IPS-NIHi11 (cell line): ENCODE measurements at places on chromosomes 1 and 21.
A peak's percentile ranks its signal among the peaks of the same experiment; 100 is the strongest.

DNA sequence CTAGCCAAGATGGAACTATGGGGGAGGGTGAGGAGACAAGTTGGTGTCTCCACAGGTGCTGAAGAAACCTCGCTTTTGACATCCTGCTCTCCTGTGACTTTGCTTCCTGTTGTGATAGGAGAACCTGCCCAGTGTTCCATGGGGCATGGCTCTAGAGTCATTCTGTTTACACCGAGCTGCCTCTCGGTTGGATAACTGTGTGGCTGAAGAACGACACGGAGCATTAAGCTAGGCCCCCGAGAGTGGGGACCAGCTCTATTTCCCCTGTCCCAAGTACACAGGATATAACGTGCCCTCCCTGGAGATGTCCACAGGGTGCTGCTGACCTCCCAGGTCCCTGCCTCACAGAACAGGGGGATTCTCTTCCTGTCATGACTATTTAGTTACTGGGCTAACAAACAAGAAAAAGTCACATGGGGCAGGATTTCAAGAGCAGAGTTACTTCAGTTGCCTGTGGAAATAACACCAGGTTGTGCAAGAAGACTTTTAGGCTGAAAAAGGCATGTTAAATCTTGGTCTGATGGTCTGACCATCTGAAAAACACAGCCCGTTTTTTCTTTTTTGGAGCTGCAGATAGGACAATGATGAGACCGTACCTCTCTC, 29.4 kb upstream of the PPP2R5A start:
- DNase-seq: no peak

- DNase-seq: no peak
Measured at GRCh38 chr1:116078699-116079223, 32.4 kb upstream of the MAB21L3 start.

DNA sequence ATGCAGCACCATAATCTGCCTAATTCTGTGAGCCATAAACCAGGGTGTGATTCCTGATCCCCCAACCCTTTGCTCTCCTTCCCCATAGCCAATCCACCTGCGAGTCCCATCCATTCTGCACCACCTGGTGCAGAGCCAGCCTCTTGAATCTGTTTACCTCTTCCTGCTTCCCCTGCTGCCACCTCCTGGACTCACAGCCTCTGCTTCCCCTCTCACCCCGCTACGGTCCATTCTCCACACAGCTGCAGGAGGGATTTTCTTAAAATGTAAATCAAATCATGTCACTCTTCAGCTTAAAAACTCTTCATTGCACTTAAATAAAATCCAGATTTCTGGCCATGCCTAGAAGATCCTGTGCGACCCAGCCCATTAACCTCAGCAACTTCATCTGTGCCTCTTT, 186.7 kb downstream of the FOXD2 start:
- DNase-seq: peak; percentile 61

- no peak for DNase-seq
Measured at GRCh38 chr1:110208916-110209645, 1.0 kb upstream of the KCNC4 start.

DNA sequence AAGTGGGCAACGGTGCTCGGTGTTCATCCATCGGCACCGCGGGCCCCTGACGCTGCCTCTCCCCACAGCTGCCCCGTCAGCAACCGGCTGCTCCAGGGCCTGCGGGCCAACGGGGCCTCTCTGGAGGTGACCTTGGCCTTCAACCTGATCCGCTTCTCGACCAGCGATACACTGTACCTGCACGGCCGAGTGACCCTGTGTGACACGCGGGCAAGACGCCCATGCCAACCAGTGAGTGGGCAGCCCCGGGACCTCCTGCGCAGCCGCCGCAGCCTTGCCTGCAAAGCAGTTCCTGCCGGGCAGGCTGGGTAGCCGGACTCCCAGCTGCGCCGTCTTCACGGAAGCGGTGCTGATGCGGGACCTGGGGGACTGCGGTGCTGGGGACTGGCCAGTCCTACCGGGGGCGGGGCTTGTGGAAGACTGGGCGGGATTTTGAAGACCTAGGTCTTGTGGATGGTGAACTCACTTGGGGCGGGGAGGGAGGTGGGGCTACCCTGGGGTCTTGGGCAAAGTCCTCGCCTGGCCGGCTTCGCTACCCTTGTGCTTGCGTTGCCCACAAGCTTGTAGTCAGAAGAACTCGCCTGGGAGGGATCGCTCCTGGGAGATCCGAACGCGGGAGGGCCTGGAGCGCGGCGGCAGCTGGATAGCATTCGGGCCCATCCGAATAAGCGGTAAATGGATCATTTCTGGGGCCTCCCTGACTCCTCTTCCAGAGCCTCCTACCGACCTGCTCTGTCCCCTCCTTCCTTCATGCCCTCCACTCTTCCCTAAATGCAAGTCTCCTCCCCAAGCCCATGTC, 8.8 kb upstream of the CEP85 start:
- peak; percentile 95 for DNase-seq

DNA sequence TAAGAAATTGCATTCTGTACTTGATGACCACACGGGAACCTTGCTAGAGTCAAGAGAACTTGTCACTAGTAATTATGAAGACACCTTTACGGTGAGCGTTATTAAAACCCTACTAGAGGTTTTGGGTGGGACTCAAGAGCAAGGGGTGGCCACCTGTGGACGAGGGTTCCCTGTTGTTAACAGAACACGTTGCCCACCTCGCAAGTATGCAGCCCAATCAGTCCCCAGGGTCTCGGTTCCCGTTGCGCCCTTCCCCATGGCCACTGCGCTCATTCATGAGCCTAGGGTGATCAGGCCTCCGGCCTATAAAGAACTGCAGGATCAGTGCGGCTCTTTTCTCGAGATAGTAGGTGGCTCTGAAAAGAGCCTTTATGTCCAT, 30.2 kb upstream of the RNF187 start:
- DNase-seq: no peak

DNA sequence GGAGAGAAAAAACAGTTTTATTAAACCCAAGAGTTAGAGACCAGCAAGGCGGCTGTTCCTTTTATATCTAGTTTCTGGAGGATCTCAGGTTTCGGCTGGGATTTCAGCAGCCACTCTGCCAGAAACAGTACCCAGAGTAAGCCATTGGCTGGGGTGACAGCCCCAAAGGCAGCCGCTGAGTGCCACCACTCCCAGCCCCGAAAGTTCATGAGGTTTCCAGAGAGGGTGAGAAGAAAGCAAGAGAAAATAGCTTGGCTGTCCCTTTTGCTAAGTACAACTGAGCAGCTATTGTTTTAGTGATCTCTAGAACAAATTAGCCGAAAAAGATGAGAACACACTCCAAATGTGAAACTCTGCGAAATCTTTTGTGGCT, 1.2 kb downstream of the SH3BGR start:
- DNase-seq: no peak

- no peak for DNase-seq
Measured at GRCh38 chr1:229336345-229336744, 6.5 kb downstream of the CCSAP start.

- peak; percentile 57 for DNase-seq
Measured at GRCh38 chr1:229557913-229558414, 543 bp downstream of the ABCB10 start.

- DNase-seq: no peak
Measured at GRCh38 chr1:19407494-19408096, 77.7 kb downstream of the CAPZB start.

DNA sequence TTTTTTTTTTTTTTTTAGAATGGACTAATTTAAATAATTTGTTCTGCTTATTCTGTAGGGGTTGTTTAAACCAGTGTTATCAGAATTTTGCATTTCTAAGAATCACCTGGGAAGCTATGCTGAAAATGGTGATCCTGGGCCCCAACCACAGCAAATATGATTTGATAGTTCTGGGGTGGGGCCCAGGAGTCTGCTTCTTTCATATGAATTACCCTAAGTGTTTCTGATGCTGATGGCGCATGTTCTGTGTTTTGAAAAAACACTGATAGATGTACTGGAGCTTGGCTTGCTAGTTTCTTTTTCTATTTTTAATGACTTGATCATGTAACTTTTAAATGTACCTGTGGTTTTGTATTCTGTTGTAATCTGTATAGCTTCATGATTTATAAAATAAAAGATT, 89.3 kb downstream of the CDC14A start:
- DNase-seq: no peak

- peak; percentile 14 for DNase-seq
Measured at GRCh38 chr1:114648503-114648902, 21.3 kb downstream of the DENND2C start.

DNA sequence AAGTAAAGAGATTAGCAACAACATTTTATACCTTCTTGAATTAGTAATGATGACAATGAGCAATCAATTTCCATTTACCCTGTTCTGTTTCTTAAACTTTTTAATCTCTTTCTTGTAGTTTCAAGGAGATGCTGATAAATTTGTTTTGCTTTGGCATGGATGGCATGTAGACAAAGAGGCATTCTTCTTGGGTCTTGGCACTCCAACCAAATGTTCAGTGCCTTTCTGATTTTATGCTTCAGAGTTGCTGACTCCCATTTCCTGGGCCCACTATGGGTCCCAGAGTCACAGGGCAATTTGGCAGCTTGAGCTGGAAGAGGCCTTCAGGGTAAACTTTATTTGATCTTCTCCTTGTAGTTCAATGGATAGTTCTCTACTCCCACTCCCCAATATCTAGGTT, 42.1 kb upstream of the OSBPL9 start:
- DNase-seq: no peak

DNA sequence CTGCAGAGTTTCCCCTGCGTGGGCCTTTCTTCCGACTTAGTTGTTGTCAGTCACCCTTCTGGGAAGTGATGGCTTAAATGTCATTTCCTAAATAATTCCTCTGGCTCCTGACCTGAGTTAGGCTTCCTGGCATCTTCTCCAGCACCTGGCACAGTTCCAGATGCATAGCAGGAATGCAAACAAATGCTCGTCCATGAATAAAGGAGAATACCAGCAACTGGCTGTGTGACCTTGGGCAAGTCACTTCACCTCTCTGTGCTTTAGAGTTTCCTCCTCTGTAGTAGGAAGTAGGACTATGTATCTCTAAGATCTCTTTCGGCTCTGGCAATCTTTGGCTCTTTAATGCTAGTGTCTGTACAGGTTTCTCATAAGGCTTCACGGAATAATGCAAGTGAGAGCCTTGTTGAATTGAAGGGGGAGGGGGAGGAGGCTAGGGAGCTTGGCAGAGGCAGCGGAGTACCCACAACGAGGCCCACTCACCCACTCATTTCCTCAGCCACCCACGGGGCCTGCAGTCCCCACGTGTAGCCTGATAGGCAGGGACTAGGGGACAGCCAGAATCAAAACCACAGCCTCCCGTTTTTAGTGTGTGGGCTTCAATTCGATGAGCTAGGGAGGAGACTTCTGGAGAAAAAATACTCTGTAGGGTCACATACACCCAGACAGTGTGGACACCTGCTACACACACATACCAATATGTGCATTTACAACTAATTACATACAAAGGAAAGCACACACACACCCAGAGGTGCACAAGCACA, 48.1 kb downstream of the TENT5C start:
- no peak for DNase-seq

- no peak for DNase-seq
Measured at GRCh38 chr1:180211860-180212229, 18.2 kb upstream of the LHX4 start.

DNA sequence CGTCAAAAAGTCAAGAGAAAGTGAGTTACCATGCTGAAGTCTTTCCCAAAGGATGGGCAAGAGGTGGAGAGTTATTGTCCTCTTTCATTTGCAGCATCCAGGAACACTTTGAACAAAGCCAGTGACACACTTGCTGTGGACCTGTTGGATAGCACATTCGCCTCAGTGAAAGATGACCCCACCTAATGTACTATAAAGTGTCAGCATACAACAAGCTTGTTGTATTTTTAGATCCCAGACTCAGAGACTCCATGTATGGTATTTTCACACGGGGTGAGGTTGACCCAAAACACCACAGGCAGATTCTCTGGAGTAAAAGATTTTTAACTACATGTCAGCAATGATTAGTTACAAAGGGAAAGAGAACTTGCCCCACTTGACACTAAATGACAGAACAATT, 273.8 kb downstream of the PTBP2 start:
- no peak for DNase-seq

- no peak for DNase-seq
Measured at GRCh38 chr1:187568067-187568466, 739.3 kb downstream of the PLA2G4A start.

- DNase-seq: no peak
Measured at GRCh38 chr1:53391296-53391695, 63.4 kb upstream of the LRP8 start.

- DNase-seq: no peak
Measured at GRCh38 chr1:202760589-202760988, 47.6 kb downstream of the KDM5B start.

DNA sequence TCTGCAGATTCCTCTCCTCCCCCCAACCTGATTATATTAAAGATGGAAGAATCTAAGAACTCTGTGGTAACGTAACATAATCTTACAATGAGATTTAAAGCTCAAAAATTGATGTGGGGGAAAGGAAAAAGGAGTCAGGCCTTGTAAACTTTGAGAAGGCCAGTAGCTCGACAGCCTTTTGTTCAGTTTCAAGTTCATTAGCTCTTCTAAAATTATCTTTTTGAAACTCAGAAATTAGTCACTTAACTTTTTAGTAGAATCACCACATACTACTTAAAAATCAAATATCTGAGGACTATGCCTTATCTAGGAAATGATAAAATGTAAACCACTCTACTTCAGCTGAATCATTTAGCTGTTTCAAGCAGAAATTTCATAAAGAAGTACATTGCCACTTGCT, 996.2 kb downstream of the AMY1C start:
- no peak for DNase-seq

DNA sequence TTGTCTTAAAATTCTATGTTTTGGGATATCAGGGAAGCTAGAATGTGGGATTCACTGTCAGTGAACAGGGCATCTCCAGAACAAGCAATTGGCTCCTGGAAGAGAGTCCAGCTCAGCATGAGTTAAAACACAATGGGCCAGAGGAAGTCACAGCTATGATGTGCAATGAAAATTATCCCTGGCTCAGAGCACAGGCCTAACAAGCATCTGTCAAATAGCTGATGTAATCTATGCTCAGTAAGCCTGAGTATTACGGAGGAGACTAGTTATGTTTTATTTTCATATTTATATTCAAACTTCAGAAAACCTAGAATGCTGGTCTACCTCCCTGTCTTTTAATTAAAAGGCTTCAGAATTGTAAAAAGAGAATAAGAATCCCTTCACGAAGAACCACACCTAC, 41.6 kb downstream of the PARP1 start:
- no peak for DNase-seq

- no peak for DNase-seq
Measured at GRCh38 chr1:21799730-21800129, 12.3 kb upstream of the LDLRAD2 start.

GRCh38 chr1:223202376-223203033, 59.5 kb upstream of the TLR5 start:
- DNase-seq: no peak

GRCh38 chr1:194338241-194338948, 1152.0 kb upstream of the B3GALT2 start:
- DNase-seq: no peak

GRCh38 chr1:24470592-24470991, 32.0 kb upstream of the RCAN3 start:
- no peak for DNase-seq

GRCh38 chr1:159920651-159921050, 4.7 kb downstream of the TAGLN2 start:
- DNase-seq: no peak

DNA sequence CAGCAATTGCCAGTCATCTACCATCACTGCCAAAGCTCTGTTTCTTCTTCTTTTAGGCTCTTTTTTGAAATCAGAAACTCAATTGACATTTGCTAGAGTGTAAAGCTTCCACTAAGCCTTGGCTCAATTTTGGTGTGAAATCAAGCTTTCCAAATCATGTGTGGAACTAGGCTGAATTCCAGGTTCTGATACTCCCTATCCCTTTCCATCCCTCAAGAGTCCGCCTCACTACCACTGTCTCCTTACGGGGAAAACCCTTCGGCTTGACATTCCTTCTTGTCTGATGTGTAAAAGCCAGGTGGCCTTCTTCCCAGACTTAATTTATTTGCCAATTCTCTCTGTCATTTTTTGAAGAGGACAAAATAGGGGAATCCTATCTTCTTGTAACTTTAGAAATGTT, 47.2 kb upstream of the PRMT6 start:
- DNase-seq: no peak
